Retina (tissue), 1 donor: ENCODE measurements at places on chromosomes 11 and 22.

GRCh38 chr22:50114221-50115021 is 24.6 kb downstream of the MOV10L1 start:
- no peak for DNase-seq

DNA sequence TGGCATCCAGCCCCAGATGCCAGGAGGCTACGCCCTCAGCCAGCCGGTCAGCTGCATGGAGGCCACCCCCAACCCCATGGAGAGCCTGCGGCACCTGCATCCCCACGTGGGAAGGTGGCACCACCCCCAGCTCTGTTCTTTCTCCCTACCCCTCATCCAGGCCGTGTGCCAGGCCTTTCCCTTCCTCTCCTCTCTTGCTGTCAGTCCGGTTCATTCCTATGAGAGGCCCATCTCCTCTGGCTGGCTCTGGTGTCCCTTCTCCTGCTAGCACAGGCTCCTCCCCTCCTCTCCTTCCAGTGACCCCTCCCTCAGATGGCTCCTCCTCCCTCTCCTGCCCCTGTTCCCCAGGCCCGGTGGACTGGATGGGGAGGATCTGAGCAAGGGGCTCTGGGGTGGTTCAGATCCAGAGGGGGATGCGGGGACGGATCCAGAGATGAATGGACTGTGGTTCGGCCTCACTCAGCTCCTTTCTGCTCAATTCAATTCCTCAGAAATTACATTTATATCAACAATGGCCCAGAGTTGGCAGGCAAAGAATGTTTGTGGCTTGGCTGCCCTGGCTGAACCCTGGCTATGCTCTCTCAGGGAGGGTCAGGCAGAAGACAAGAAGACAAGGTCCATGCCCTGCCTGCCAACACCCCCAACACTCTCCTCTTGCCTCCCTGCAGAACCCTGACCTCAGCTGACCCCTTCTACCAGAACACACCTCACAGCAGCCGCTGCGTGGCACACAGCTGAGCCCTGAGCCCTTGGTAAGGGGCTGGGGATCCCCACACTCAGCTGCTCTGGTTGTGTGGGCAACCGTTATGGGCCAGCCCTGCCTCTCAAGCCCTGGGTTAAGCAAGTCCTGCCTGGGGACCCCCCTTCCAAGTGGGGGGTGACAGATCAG is 18.5 kb upstream of the LRRC10B start:
- DNase-seq = peak; percentile 64

GRCh38 chr22:25762147-25762546 is 20.2 kb downstream of the MYO18B start:
- no peak for DNase-seq

DNA sequence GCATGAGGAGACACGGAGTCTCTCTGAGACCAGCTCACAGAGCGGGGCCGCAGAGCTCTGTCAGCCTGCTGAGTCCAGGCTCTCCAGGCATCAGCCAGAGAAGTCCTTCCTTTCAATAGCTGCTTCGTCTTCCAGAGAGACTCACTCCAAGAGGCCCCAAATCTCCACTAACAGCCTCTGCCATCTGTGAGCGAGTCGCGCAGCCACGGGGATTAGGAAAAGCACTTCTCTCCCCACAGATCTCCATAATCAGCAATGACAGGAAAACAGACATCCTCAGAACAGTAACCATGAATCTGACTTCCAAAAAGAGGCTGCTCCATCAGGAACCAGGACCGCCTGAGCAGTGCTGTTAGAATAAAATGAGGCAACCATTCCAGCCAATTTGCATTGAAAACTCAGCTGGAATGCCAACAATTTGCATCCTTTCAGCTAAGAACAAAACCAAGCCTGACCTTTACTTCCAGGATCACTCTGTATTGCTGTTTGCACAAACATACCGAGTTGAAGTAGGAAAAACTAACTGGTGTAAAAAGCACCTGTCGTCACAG is 65.4 kb downstream of the SMCO4 start:
- peak; percentile 77 for DNase-seq

GRCh38 chr22:35467681-35468434 is 67.9 kb downstream of the MCM5 start:
- DNase-seq = peak; percentile 52

DNA sequence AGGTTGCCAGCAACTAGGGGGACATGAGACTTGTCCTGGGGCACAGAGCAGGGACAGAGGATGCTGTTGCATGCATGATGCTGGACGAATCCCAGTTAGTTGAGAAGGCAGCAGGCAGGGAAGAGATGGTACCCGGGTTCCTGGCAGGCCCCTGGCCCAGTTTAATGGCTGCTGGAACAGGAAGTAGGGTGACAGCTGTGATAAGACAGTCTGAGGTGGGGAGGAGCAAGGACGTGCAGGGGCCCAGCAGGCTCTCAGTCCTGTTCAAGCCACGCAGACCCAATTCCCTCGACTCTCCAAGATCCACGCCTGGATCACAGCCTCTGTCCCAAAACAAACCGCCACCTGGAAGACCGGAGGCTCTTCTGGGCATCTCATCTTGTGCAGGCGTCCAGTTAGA is 32.0 kb downstream of the LRRC10B start:
- no peak for DNase-seq

GRCh38 chr11:20604295-20604803 is 4.9 kb downstream of the SLC6A5 start:
- DNase-seq = no peak
